T-helper 22 cell (primary cell): ENCODE measurements at places on chromosomes 3 and 15.

- no peak for DNase-seq
These were observed 113.8 kb upstream of the KCNMB2 start for GRCh38 chr3:178422406-178422805.

DNA sequence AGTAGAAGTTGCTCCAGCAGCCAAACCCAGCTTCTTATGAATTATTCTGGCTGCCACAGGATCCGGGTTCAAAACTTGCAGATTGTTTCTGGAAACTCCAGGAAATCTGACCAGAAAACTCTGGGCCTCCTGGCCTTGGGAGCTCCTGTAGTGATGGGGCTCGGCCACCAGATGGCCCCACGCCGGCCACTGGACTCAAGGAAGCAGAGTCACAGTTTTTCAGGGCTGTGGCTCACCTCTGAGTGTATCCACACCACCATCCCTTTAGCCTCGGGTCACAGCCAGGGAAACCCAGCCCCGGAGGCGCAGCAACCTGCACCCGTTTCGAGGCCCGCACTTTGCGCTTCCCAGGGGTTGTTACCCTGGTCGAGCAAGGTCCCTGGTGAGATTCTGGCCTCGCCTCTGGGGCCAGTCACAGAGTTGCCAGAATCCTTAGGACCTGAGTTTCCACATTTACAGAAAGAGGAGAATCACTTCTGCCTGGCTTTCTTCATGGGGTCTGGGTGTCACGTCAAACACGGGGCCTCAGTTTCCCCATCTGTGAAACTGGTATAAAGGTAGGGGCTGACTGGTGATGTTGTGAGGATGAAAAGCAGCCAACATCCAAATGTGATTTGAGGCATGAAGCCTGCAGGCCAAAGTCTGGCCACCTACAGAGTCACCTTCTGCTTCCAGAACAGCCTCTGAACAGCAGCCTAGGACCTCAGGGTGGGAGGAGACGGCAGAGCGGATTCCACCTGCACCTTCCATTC, 53.5 kb upstream of the LCTL start:
- DNase-seq, result no peak

DNA sequence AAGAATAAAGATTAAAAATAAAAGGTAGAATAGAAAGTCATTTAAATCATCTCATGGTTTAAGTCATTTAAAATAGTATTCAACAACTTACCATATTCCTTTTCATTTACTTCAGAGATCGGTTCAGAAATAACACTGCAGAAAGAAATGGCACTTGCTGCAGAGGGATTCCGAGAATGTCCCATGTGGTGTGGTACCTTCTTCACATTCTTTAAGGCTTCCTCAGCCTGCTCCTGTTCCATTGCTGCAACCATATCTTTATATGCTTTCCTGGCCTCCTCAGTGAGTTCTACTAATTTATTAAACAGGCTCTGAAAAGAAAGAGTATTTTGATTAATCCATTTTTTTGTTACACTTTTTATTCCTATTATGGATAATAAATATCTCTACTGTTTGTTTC, 32.6 kb upstream of the SHC4 start:
- DNase-seq, result no peak

DNA sequence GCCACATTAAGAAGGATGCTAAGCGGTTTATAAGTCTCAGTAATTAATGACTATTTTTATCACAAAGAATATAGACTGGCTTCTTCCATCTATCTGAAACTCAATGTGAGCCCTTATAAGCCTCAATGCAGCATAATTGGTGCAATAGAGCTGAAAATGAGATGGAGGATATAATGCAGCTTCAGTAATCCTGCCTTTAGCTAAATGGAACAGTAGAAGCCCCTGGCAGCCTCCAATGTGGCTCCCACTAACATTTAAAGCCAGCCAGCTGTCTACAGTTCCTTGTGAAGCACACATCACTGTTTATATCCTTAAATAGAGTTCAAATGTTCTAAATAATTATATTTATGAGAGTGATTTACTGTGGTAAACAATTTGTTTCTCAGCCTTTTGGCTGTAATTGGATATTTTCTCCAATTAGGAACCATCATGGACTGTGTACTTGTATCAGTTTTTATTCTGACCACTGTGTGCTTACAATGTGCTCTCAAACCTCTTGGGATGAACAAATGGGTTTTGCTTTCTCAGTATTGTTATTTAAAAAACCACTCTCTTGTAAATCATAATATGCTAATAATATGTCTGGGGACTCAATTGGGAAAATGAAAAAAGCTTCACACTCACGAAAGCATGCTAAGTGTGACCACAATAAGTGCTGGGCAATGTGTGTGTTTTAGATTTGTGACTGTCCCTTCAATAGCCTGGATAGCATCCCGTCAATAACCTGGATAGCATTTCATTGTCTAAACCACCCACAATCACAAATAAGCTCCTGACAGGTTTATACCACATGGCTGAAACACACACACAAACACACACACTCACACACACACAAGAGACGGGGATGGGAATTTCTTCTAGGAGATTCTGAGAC, 366.6 kb downstream of the GBE1 start:
- no peak for DNase-seq

DNA sequence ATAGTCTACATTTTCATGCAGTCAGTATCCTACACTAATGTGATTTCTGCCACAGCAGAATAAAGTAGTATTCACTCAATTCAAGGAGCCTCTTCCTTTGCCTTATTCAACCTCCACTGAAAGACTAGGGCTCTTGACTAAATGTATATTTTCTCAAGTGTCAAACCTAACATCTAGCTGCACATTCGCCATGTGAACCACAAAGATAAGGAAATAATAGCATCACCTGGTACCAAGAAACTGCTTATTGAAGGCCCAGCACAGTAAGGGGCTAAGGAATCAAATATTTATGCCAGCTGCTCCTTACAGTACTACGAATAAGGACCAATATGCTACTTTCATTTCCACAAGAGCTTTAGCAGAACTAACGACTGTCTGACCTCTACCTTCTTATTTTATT, 1.3 kb downstream of the SRP14 start:
- DNase-seq, result no peak

DNA sequence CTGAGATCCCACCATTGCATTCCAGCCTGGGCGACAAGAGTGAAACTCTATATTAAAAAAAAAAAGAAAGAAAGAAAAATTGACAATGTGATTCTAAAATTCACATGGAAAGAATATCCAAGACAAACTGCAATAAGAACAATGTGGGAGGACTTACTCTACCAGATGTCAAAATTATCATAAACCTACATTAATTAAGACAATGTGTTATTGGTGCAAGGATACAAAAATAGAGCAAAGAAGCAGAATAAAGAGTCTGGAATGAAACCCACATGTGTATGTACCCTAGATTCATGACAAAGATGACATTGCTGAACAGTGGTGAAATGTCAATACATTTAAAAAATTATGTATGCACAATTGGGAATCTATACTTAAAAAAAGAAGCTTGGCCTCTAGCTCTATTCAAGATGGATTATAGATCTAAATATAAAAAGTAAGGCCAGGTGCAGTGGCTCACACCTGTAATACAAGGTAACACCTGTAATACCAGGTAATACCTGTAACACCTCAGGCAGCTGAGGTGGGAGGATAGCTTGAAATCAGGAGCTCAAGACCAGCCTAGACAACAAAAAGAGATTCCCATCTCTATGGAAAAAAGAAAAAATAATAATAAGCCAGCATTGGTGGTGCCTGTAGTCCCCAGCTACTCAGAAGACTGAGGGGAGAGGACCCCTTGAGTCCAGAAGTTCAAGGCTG, 45.7 kb downstream of the ZBTB11 start:
- DNase-seq, result no peak

GRCh38 chr3:42063888-42064287, 27.3 kb upstream of the TRAK1 start:
- DNase-seq, result no peak

GRCh38 chr3:190053919-190054672, 66.6 kb downstream of the P3H2 start:
- no peak for DNase-seq

- no peak for DNase-seq
These were observed 211.2 kb downstream of the CNTN3 start for GRCh38 chr3:74403307-74403706.

DNA sequence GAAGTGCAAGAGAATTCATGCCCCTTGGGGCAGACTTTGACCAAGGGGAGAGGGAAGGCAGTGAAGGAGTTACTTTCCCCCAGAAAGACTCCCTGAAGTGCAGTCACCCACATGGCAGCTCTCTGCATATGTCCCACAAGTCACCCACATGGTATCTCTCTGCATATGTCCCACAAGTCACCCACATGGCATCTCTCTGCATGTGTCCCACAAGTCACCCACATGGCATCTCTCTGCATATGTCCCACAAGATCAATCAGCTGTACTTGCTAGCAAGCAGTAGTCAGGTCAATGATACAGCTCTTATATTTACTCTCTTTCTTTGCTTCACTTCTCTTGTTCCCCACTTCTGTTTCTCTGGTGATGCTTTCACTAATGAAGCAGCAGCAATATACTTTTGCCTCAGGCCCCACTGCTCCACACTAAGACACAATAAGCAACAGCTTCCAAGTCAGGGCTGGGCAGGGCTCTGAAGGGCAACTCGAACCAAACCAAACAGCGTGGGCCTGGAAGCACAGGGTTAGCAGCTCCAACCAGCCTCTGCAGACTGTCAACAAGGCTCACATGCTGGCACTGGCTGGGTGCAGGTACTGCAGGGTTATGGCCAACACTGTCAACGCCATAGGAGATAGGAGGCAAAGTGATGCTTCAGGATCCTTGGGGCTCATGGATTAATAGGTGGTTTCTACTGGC, 46.7 kb downstream of the THBS1 start:
- DNase-seq, result no peak

DNA sequence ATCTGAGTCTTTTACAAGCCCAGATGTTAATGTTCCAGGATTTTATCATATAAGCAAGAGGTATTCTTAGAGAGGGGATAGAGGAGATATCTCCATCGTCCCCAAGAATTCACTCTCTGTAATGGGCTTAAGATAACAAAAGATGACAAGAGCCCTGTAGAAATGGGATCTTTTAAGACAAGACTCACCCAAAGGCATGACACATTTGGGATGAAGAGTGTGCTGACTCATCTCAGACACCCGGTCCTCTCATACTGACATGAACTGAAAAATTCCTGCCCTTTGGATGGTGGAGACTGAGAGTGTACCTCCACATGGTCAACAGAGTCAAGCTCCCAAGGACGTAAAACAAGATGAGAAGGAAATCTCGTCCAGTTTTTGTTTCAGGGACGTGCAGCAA, 11.0 kb downstream of the LEKR1 start:
- DNase-seq, result no peak

- DNase-seq, result no peak
These were observed 103.7 kb upstream of the NR2E3 start for GRCh38 chr15:71706461-71707229.

DNA sequence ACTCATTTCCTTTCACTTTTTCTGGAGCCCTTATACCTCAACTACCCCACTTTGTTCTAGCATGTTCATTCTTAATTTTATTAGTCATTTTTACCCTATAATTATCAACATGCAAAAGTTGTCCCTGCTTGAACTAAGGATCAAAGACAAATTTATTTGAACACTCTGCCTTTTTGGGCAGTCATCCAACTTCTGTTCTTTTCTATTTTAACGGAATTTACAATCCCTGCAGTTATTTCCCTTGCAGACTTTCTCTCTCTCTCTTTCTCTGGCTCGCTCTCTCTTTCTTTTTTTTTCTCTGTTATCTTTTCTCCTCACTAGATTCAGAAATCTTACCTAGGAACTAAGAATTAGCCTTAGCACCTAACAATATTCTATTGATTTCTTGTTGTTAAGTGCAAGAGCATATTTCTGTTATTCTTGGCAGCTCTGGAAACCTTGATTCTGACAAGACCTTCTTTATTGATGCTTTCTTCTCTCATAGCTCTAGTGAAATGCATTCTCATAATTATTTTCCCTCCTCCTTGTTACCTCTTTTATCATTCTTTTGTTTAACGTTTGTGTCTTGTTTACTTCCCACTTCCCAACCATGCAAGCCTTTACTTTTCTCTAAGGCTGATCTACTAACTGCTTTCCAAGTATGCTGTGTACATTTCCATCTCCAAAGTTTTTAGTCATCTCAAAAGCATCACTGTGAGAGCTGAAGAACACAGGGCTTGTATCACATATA, 951.6 kb downstream of the DIPK2A start:
- no peak for DNase-seq

GRCh38 chr3:169895072-169895471, 16.3 kb upstream of the SAMD7 start:
- no peak for DNase-seq

GRCh38 chr15:59567324-59567723, 44.3 kb upstream of the GCNT3 start:
- no peak for DNase-seq

DNA sequence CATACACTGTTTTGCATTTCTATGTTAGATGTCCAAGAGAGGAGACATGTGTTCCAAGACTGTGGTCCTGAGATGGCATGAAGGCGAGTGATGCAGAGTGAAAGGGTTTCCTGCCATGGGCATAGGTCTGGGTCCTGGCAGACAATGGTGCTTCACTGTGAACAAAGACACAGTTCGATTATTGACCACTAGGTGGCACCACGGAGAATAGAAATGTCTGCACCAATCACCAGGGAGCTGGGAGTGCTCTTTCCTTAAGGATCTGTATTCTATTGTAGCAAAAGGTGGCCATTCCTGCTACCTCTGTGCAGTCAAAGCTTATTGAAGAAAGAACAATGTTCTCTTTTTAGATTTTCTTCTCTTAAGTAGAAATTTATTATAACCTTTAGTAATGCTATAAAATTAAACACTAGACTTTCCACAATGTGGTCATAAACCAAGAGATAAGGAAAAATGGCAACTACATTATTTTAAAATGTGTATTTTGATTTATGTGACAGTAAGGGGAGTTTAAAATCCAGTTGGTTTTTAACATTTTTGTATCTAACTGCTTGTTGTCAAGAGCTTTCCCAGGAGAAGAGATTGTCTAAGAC, 88.7 kb downstream of the GABRG3 start:
- no peak for DNase-seq

- no peak for DNase-seq
These were observed 11.0 kb upstream of the ONECUT1 start for GRCh38 chr15:52800828-52801747.

DNA sequence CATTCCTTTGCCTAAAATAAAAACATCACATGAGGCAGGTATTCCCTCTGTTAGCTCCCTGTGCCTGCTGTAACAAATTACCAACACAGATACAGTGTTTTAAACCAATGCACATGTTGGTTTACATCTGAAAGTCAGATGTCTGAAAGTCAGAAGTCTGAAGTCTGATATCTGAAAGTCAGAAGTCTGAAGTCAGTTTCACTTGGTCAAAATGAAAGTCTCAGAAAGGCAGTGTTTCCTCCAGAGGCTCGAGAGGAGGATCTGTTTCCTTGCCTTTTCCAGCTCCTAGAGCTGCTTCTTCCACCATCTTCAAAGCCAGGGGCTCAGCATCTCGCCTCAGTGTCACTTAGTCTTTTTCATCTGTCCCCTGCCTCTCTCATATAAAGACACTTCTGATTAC, 22.0 kb downstream of the SST start:
- no peak for DNase-seq

- no peak for DNase-seq
These were observed 60.3 kb downstream of the CHRD start for GRCh38 chr3:184440151-184440550.

- no peak for DNase-seq
These were observed 11.6 kb upstream of the CLPX start for GRCh38 chr15:65196637-65197336.
